NB4 (cell line): ENCODE measurements at places on chromosomes 2 and 18.

DNA sequence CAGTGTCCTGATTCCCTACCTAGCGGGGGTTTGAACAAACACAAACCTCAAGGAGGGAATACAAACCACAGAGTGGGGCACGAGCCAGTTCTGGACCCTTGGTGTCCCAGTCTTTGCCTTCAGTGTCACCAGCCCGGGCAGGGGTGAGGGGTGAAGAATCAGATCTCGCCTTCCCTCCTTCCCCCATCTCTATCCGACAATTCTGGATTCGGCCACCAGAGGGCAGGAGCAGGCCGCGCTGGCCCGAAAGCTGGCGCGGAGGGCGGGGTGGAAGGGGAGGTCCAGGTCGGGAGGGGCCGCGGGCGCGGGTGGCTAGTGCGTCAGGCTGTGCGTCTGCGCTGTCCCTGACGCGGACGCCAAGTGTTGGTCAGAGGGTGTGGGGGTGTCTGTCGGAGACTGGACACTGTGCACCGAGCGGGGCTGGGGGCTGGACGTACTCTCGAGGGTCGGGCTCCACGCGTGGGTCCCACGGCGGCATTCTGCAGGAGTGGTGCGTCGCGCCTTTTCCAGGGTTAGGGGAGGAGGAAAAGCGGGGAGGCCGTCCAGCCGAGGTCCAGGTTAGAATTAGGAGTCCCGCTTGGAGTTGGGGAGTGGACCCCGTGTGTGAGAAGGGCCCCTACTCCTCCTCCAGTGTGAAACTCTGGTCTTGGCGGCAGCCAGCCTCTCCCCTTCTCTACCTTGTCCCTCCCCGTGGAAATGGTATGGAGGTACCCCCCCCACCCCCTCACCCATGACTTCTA lies 2.9 kb upstream of the CRYBA2 start:
- DNase-seq = peak; percentile 70

GRCh38 chr2:8285081-8285480 lies 396.8 kb upstream of the ID2 start:
- peak; percentile 59 for DNase-seq

DNA sequence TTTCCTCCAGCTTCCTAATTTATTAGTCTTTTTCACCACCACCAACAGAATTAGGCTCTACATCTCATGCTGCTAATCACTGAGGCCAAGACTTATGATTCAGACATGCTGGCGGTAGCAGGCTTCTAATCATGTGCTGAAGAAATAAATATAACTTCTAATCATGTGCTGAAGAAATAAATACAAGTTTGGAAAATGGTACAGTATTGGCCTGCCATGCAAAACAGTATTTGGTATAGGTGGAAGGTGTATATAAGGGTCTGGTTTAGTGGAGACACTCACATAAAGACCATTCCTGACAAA lies 240.7 kb downstream of the TGIF1 start:
- no peak for DNase-seq

DNA sequence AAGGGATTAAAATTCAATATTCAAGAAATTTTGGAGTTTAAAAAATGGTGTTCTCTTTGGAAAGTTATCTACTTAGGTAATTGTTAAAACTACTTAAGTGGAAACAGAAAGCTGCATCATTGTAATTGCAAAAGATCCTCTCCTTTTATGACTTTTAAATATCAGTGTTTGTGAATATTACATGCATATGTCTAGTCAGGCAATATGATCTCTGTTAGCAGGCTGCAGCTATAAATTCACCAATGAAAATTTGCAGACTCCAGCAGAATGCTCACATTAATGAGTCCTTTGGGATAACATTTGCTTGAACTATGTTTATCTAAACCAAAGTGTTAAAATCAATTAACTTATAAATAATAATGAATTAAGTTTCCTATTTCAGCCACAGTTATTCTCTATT lies 59.2 kb upstream of the CSRNP3 start:
- DNase-seq = no peak

GRCh38 chr2:35339211-35339610 lies 1016.4 kb upstream of the CRIM1 start:
- DNase-seq = no peak

DNA sequence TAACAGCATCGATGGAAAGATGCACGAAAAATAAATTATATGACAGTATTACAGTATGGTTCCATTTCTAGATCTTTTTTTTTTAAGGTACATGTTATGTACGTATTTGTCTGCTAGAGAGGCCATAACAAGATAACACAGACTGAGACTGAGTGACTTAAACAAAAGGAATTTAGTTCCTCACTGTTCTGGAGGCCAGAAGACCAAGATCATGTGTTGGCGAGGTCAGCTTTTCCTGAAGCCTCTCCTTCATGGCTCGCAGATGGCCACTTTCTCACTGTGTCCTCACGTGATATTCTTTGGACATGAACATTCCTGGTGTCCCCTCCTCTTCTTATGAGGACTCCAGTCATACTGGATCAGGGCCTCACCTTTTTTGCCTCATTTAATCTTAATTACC lies 177.4 kb downstream of the CAPN13 start:
- DNase-seq = no peak

DNA sequence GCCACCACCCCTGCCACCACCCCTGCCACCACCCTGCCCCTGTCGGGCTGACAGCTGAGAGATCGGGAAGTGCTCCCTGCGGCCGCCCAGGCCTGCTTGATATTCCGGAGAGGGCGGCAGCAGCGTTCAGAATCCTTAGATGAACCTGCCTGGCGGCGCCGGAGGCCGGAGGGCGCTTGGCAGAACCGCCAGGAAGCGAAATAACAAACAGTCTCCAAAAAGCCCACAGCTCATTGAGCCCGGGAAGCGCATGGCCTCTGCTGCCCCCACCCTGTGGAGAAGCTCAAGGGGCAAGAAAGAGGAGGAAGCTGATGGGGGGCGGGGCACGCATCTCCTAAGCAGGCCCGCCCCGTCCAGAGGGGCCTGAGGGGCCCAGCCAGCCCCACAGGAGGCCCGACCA lies 92.2 kb upstream of the MBOAT2 start:
- DNase-seq = no peak

DNA sequence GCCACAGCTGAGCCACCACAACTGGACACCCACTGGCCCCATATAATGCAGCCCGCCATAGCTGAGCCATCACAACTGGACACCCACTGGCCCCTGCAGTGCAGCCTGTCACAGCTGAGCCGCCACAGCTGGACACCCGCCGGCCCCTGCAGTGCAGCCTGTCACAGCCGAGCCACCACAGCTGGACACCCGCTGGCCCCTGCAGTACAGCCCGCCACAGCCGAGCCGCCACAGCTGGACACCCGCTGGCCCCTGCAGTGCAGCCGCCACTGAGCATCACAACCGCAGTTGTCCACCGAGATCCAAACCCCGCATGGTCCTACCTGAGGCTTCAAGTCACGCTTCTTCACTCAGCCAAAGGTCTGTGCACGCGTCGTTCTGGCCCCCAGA lies 134.2 kb downstream of the PXDN start:
- no peak for DNase-seq

DNA sequence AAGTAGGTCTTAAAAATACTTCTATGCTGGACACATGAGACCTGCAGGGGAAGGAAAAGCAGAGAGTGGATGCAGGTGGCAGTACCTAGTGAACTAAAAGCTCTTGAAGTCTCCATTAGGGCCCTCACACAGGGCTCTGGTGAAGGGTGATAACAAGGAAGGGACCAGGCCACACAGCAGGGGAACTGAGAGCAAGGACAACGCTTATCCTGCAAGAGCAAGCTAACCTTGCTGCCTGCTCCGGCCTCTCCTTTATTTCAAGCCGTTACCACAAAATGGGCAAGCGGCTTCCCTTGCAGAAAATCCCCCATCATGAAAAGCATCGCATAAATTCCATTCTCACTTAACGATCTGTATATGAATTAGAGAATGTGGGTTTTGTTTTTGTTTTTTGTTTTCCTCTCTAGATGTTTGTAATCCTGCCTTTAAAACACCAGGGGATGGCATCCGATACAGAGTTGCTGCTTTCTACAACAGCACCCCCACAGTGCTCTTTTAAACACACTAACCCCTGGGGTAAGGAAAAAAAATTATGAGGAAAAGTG lies 64.5 kb downstream of the CACNB4 start:
- no peak for DNase-seq

DNA sequence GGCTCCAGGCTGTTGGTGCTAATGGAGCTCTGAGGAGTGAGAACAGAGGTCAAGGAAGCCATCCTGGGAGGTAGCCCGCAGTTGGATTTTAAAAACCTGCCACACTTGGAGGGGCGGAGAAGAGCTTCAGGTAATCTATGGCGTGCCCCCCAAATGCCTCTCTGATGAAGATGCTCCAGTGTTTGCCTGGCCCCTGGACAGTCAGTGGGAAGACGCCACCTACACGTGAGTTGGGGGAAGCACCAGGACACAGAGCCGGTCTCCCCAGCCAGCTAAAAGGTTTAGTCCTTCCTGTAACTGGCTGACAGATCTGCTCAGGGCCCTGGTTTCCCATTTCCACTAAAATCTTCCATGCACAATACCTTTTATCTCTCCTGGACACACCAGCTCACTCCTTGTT lies 225.0 kb downstream of the TTC32 start:
- peak; percentile 21 for DNase-seq

DNA sequence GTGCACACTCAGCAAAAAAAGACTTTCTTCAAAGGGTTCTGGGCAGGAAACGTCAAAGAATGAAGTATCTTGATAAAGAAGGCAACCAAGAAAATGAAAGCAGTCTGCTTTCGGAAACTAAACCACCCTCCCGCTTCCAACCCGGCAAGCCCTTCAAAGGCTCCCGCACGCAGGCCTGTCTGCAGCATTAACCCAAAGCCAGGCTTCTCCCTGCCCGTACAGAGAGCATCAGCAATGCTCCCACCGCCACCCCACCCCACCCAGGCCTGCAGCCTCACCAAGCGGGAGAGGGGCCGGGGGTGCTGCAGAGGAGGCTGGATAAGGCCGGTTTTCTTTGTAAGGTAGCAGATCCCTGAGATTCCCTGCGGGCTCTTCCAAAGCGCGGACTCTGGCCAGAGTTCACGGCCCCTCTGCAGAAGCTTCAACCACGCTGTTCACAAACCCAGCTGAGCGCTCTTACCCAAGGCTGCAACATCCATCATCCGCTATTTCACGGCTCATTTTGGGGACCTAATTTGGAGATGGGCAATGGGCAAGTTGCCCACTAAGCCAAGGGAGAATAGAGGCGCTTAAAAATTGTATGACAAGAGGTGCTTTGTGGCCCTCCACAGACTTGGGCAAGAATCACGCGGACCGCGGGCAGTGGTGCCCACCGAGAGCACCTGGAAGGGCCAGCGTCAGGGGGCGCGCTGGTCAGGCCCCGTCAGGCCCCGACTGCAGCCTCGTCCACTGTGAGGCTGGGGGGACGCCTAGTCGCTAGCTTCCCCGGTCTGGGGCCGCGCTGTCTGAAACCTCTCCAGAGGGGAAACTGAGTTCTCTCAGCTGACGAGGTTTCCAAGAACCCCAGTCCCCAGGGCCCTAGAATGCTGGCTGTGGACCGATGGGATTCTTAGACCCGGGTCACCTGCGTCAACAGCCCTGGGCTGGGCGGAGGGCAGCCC lies 225.4 kb upstream of the ID2 start:
- no peak for DNase-seq

GRCh38 chr2:16852651-16853050 lies 187.0 kb upstream of the CYRIA start:
- no peak for DNase-seq

DNA sequence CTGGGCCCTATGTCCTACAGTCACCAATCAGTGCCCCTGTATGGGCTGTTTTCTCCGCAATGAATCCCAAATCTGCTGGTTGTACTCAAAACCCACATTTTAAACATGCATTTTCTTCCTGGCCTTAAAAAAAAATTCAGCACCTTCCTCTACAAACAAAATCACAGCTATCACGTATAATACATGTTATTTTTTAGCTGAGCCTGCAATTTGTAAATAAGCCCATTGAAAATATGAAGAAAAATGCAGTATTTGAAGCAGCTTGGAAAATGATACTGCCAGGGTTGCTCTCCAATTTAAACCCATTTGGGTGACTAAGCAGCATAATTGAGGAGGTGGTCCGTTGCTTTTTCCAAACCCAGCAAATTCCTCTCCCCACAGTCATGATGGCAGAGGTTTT lies 33.0 kb upstream of the GYPC start:
- DNase-seq = no peak

DNA sequence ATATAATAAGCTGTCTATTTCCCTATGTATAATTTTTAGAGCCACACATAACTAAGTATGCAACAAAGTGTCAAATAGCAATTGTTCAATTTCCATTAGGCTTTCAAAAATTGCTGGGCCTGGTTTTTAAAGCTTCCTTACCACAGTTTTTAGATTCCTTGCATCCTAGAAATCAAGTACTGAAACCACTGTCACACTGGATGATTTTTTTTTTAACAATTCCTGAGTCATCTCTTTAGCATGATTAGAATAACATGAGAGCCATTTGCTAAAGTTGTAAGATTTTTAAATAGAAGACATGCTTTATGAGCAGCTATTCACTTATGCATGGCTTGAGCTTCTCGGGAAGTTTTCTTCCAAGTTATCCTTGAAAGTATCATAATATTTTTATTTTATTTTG lies 319.5 kb upstream of the NXPH2 start:
- no peak for DNase-seq

- no peak for DNase-seq
Observed at GRCh38 chr2:24559473-24560113, 68.5 kb downstream of the NCOA1 start.

DNA sequence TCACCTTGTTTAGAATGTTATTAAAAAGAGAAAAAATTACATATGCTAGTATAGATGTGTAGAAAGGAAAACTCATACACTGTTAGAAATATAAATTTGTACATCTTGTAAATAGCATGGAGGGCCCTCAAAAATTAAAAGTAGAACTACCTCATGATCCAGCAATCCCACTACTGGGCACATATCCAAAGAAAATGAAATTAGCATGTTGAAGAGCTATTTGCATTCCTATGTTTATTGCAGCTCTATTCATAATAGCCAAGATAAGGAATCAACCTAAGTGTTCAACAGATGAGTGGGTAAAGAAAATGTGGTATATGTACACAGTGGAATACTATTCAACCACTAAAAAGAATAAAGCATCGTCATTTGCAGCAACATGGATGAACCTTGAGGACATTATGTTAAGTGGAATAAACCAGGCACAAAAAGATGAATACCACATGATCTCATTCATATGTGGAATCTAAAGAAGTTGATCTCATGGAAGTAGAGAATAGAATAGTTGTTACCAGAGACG lies 251.5 kb upstream of the THUMPD2 start:
- no peak for DNase-seq

DNA sequence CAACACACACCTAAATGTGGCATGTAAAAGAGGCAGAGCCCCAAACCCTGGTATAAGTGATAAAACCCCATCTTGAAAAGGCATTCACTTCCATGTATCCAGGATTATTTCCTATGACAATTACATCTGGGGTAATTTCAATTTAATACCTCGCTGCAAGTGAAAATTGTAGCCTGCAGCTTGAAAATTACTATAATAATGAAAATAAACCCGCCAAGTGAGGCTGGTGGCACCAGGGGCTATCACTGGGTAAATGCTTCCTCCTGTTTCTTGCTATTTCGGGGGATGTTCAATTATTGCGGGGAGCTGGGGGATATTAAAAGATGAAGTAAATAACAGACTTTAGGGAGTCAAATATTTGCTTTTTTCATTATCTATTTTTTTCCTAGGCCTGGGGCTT lies 159.5 kb upstream of the CAPN13 start:
- no peak for DNase-seq
